ENCODE measurements at places on chromosomes 5 and 9.
A peak's percentile ranks its signal among the peaks of the same experiment; 100 is the strongest.

DNA sequence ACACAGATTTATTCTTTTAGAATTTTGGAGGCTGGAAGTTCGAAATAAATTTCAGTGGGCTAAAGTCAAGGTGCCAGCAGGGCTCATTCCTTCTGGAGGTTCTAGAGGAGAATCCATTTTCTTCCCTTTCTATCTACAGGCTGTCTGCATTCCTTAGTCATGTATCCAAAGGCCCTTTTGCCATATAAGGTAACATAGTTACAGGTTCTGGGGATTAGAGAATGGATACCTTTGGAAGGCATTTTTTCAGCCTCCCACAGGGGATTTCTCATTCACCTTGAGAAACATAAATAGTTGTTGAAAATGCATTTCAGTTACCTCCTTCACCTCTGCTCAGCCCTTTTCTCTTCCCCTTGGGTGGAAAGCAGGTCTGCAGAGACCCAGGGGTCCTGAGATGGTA, 280.0 kb upstream of the MAP3K1 start:
- DNase-seq, result no peak

- DNase-seq, result no peak
These were observed 45.1 kb upstream of the GLIS3 start for GRCh38 chr9:4344946-4345345.

- no peak for DNase-seq
These were observed 14.9 kb downstream of the PFDN1 start for GRCh38 chr5:140287801-140288521.

- DNase-seq, result no peak
These were observed 243.5 kb upstream of the CCNG1 start for GRCh38 chr5:163193886-163194285.

GRCh38 chr5:54793468-54794134, 191.8 kb downstream of the ESM1 start:
- no peak for DNase-seq

DNA sequence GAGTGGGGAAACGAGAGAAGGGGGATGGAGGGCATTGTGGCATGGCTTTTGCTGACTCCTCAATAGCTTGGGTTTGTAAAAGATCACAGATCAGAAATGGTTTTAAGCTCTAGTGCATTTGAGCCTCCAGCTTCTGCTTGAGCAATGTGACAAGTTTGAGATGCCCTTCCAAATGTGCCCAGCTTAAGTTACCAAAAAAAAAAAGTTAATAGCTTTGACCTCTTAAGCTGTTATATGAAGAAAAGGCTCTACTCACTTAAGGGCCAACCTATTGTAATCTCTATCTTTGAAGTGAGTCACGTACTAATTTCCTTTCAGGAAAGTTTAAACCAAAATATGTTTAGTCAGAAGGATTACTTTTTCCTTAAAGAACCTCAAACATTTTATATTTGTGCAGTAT, 428.8 kb upstream of the ACTBL2 start:
- DNase-seq, result no peak

DNA sequence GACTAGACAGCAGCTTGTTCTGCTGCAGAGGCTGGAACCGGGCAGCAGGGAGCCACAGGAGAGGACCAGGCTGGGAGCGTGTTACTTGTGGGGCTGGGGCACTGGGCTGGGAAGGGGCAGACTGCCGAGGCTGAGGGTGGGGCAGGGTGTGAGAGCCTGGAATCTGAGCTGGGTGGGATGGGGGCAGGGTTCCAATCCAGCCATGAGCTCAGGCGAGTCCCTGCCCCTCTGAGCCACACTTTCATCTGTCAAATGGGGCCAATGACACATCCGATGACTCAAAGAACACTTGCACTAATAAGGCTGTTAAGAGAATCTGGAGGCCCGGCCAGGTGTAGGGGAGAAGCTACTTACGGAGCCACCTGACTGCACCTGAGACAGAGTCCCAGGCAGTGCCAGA, 18.7 kb upstream of the WDR38 start:
- peak; percentile 55 for DNase-seq

DNA sequence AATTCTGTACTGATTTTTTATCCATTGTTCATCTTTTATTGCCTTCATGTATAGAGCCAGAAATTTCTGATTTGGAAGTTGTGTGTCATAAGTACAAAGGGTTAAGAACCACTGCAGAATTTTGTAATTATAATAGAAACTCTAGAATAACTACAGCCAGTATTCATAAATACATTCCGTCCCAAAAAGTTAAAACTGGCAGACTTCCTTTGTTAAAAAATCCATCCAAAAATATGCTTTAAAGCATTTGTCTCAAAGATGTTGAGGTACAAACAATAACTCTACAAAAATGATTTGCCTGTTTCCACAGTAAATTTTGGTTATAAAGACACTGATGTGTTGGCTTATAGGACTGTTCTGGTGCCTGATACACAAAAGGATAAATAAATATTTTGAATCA, 436.6 kb downstream of the DTWD2 start:
- DNase-seq, result no peak

- DNase-seq, result no peak
These were observed 78.4 kb upstream of the CKMT2 start for GRCh38 chr5:81154725-81155124.

DNA sequence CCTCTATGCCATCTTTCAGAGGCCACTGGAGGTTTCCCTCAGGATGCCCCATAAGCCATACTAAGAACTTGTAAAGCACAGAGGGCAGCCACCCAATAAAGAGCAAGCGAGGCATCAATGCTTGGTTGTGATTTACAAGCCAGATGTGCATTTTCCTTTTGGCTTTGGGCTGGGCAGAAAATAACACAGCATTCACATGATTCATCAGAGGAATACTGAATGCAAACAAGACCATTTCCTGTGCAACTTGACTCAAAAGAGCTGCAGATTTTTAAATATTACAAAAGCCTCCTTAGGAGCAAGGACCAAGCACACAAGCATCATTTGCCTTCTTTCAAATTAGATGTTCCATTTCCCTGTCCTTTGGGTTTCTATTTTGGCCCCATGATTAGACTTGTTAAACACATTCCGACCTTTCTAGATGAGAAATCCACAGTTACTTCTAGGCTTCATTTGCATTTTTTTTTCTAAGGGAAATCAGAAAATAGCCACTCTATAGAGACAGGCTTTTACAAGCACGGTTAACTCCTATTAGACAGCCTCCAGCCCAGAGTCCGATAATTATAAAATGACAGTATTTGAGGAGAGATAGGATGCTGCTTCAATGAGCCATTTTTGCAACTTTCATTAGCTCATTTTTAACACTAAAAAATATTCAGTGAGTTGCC, 207.8 kb downstream of the SEMA5A start:
- no peak for DNase-seq

DNA sequence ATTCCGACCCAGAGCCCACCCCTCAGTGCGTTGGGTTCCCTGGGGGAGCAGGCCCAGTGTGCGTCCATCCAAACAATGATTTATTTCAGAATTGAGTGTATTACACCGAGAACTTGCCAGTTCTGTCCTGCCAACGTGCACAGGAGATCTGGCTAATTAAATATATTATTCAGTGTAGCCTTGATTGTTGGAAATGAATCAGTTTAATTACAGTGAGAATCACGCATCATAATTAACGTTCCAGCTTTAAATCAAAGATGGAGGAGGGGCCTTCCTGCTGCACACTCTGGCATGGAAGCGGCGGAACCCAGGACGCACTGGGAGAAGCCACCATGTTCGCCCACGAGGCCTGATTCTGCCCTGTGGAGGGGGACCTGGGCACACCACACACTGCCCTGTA, 30.7 kb upstream of the TMEM250 start:
- DNase-seq, result no peak

DNA sequence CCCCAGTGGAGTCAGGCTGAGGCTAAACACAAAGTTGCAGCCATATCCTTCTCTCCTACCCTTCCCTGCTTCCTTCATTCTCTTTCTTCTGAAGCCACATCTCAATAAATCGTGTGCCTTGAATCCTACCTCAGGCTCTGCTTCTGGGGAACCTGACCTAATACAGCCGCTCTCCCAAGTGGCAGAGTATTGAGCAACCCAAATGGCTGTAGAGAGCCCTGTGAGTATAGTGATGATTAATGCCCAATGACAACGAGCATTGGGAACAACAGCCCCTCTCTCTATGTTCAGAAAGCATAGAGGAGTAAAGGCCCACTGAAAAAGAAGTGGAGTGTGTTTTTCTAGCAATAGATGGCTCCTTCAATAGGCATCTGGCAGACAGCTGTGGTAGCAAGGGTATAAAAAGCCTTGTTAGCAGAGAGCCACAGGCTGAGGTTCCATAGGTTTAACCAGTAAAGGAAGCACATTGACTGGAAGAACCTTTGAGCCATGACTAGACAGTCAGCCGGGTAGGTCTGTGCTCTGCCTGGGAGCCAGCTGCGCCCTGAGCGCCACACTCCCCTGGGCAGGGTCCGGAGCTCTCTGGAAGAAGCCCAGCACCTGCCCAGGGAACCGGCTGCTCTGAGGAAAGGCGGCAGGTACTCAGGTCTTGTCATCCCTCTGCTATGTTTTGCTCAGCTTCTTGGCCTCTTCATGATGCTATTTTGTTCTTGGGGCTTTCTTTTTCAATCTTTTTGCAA, 22.6 kb upstream of the HSPA9 start:
- DNase-seq, result no peak

- DNase-seq, result no peak
These were observed 14.5 kb downstream of the GSN start for GRCh38 chr9:121282277-121283079.
